Effector CD4-positive, alpha-beta T cell (primary cell): ENCODE measurements at places on chromosomes 16 and 17.

DNA sequence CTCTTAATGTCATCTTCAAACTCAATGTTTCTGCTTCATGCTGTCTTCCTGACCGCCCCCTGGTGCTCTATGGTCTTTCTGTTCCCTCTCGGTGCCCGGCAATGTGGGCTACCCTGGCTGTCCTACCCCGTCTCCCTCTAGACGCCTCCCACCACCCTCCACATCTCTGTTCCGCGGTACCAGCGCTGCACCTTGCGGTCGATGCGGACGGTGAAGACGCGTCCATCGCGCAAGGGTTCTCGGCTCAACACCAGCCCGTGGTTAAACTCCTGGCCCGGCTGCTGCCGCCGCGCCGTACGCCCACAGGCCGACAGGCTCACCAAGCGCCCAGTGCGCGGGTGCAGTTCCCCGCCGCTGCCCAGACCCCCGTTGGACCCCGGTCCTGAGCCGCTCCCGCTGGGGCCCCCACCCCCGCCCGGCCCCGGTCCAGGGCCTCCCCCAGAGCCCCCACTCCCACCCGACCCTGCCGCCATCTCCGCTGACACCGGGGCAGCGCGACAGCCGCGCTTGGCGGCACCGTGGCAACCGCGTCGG is at the start of gene NEURL4:
TSS of gene NEURL4 (minus strand) at position 496 of the 534 bp plus-strand sequence. CDS start at position 473, 23 bp downstream.
- DNase-seq: peak; percentile 20

DNA sequence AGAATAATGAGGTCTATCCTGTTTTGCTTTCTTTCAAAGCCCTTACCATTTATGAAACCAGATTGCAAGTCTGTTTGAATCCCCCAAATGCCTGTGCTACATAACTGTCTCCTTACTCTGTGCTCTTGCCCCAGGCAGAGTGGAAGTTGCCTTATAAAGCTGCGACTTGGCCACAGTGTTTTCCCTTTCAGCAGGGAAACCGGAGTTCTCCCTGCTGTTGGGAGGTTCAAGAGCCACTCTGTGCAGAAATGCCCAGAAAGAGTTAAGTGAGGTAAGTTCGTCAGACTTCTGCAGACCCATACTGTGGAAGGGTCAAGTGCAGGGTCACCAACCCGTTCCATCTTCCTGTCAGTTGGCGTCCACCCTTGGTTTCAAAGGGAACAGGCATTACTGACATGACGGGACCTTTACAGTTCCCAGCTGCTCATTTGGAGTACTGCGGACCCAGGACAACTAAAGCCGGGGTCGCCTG is 508.9 kb downstream of the WWOX start:
- DNase-seq: no peak

GRCh38 chr16:84518804-84519341 is 14.4 kb upstream of the MEAK7 start:
- DNase-seq: peak; percentile 46

GRCh38 chr17:1160591-1161390 is 19.0 kb downstream of the ABR start:
- DNase-seq: no peak

DNA sequence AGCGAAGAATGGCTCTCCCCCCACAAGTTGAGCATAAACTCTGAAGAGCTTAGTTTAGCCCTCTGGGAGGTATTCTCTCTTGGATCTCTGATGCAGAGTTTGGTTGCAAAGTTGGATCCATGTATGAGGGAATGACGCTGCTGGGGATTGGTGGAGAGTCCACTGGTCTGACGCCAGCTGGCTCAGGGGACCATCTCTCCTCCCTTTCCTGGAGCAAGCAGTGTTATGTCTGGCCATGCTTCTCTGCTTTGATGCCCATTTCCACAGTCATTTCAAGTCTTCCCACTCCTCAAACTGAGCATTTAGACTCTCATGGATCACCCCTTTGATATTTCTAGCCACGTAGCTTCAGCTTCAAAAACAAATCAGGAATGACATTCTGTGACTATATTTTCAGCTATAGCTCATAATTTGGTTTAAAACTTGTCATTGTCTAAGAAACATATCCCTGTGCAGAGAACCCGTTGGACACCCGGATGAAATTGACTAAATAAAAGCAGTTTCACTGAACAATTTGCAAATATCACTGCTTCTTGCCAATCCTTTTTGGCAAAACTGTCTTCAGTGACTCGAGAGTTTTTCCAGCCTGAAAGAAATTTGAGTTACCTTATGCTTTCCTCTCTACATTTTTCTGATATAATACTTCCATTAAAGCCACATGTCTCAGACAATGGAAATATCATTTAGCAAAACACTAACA is 193.4 kb upstream of the CDH11 start:
- DNase-seq: no peak

- peak; percentile 55 for DNase-seq
These were observed 107.6 kb downstream of the SPECC1 start for GRCh38 chr17:20116683-20117309.

GRCh38 chr16:74583926-74584666 is 22.8 kb downstream of the GLG1 start:
- no peak for DNase-seq
